NCI-H524 treated with DMSO at 0.1 percent for 48 hours (cell line): ENCODE measurements at places on chromosomes 4 and X.

GRCh38 chr4:83316459-83317165 lies 18.0 kb downstream of the HPSE start:
- no peak for DNase-seq

- DNase-seq = no peak
Measured at GRCh38 chr4:176635372-176636261, 157.1 kb downstream of the VEGFC start.

GRCh38 chrX:31420711-31421151 lies 348.9 kb upstream of the FTHL17 start:
- DNase-seq = no peak

GRCh38 chr4:646460-646859 lies 21.1 kb downstream of the PDE6B start:
- DNase-seq = no peak

- DNase-seq = no peak
Measured at GRCh38 chr4:119080721-119081541, 54.7 kb upstream of the MYOZ2 start.

DNA sequence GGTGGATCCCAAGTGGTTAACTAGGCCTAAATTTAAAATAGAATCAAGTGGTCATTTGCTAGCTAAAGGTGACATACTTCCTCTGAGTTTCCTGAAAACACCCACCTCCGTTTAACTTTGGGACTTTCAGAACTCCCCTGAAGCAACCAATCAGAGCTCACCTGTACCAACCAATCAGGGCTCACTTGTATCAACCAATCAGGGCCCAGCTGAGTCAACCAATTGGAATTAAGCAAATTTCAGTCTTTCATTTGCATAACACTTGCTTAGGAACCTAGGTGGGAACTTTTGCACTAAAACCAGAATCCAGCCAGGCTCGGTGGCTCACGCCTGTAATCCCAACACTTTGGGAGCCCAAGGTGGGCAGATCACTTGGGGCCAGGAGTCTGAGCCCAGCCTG lies 15.9 kb downstream of the GPC4 start:
- no peak for DNase-seq

GRCh38 chr4:94214703-94215319 lies 7.1 kb downstream of the SMARCAD1 start:
- no peak for DNase-seq

DNA sequence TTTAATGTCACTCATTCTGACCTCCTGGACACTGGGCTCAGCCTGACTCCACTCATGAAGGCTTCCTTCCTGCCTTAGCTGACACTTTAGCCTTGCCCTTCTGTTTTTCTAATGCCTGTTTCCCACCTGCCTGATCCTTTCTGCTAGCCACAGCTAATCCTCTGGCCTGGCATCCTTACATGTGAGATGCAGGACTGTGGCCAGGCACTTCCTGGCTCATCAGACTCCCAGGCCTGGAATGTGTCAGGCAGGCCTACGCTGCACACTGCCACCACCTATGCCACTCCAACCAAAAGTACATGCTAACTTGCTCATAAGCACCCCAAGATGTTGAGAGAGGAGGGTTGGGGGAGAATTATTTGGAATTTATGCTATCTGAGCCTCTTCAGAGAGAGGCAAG lies 138.8 kb upstream of the NALF2 start:
- no peak for DNase-seq
